ENCODE measurements at places on chromosomes 2 and 18.

DNA sequence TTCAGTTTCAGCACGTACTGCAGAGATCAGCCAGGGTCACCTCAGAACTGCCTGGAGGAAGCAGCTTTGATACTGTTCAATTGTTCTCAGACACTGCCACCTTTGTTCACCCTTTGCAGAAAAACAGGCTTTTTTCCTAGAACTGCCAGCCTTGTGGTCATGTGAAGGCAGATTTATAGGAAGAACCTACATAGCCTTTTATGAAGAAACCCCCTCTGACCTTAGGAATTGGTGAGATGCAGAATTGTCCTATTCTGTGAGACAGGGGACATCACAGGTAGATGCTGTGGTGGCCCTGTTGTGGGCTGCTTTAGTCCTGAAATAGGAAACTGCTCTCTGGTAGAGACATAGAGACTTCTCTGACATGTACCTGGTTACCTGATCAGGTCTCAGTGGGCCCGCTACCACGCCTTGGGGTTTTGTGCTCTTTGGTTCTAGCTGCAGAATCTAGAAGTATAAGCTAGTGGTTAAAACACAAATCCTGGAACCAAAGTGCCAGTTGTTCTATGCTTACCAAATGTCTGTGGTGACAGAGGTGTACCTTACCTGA, 206.6 kb downstream of the AGPS start:
- no peak for DNase-seq

DNA sequence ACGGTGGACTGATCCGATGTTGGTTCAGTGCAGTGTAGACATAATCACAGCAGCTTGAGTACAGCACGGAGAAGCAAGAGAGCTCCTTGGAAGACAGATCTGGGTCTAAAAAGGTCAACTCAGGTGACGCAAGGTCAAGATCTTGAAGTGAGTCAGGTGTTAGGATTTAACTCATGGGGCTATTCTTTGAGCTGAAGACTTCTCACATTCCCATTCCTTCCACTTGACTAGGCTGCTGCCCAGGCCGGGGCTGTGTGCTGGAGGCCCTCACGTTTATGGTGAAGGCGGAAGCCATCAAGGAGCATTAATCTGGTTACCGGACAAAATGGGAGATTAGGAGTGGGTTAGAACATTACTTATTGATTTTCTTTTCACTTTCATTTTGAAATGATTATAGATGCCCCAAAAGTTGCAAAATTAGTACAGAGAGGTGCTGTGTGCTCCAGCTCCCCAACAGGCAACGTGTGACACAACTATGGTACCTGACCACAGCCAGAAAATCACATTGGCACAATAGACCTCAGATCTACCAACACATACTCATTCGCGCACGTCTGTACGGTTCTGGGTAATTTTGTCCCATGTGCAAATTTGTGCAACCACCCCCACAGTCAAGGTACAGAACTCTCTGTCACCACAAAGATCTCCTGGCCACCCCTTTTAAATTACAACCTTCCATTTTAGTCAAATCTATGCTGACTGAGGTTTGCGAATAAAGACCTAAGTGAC, 77.6 kb upstream of the SEC11C start:
- no peak for DNase-seq

DNA sequence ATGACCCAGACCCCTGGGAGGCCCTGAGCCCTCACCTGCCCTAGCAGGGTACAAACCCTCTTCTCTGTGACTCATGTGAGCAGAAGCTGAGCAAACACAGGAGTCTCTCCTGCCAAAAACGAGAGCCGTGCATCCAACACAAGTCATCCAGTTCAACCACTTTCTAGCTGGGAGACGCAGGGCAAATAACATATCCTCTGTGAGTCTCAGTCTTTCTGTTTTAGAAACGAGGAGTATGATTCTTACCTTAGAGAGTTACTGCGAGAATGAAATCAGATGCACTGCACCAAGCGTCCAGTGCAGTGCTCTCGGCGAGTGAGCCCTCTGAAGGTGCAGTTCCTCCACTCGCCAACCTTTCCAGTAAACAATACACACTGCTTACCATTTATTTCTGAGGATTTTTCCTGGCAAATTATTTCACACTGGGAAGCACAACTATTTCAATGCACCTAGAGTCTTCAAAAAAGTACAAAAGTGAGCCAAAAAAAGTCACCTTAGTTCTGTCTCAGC, 331.8 kb upstream of the MYT1L start:
- DNase-seq: no peak

DNA sequence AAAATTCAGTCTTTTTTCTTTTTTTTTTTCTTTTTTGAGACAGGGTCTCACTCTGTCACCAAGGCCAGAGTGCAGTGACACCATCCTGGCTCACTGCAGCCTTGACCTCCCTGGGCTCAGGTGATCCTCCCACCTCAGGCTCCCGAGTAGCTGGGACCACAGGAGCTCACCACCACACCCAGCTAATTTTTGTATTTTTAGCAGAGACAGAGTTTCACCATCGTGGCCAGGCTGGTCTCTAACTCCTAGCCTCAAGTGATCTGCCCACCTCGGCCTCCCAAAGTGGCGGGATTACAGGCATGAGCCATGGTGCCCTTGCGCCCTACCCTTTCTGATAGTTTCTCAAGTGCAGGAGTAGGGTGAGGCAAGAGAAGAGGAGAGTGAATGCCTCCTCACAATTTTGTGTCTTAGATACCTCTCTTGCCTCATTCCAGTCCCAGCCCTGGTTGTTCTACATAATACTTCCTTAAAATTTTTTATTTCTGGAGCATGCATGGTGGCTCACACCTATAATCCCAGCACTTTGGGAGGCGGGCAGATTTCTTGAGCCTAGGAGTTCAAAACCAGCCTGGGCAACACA, 68.2 kb upstream of the CAB39 start:
- no peak for DNase-seq

DNA sequence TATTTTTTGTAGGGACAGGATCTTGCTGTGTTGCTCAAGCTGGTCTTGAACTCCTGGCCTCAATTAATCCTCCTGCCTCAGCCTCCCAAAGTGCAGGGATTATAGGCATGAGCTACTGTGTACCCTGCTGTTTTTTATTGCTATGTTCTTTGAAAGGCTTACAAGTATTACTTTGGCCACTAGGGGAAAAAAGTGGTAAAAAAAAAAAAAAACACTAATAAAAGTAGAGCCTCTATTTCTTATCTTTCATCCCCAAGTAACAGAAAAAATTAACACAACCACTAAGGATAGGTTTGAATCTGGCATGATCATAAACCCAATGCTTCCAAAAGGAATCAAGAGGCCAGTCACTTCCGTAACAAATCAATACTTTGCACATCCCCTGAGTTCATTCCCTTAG, 11.6 kb downstream of the NOL10 start:
- peak; percentile 46 for DNase-seq

GRCh38 chr18:79318142-79318673, 77.5 kb upstream of the NFATC1 start:
- no peak for DNase-seq

GRCh38 chr2:119216994-119217393, 6.6 kb upstream of the STEAP3 start:
- no peak for DNase-seq

DNA sequence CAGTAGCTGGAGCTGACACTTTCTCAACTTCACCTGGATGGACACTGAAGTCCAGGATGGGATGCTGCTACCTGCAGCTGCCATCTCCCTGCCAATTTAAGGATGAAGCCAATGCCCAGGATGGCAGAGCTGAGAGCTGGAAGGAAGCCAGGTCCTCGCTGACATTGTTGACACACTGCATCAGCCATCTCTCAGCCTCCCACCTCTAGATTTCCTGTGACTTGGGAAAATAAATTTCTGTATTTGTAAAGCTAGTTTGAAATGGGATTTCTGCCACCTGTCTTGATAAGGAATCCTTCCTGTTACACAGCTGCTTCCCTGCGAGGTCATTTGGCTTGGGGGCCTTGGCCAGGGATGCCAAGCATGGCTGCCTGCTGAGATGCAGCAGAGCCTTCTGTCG, 43.5 kb downstream of the KCTD1 start:
- no peak for DNase-seq

DNA sequence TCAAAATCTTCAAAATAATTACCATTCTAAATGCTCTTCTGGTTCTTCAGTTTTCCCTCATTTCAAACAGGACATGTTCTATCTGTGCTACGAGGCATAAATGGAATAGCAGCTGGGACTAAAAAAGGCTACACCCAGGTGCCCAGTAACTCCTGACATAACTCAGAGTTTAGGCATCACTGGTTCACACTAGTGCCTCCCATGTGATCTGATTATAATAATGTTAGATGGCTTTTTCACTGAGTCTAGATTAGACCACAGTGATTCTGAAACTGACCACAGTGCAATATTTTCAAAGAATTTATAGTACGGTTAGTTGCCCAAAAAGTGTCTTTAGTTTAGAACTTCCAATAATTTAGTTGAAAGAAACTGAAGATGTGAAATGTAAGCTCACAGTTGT, 123.3 kb downstream of the CCBE1 start:
- no peak for DNase-seq

DNA sequence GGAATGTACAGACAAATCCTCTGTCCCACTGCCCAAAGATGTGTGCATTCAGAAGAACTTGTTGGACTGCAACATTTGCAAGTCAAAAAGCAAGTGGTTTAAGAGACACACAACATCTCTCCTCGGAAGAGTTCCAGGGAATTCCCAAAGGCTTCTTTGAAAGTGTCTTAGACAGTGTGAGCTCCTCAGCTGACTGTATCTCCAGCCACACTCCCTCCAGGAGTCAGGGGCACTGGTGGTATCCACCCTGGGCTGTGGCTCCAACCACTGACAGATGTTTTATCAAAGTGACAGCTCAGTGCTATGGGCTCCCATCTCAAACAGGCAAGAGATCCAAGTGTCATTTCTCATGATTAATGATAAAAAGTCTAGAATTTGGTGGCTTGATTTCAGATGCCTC, 48.5 kb downstream of the ALK start:
- DNase-seq: no peak

DNA sequence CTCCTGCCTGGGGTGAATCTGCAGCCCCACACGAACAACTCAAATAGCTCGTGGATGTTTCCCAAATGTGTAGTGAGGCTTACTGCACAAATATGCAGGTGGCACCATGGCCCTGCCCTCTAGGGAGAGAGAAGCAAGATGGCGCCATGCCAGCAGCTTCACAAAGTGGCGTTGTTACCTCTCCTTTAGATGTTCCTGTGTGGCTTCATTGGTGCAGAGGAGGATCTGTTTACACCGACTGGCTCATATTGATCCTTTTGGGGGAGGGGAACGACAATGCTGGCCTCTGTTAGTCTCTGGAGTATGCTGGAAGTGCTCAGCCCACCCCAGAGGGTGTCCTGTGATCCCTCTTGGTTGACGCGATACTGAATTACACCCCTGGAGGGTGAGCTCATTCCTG, 99.5 kb upstream of the GATA6 start:
- no peak for DNase-seq

DNA sequence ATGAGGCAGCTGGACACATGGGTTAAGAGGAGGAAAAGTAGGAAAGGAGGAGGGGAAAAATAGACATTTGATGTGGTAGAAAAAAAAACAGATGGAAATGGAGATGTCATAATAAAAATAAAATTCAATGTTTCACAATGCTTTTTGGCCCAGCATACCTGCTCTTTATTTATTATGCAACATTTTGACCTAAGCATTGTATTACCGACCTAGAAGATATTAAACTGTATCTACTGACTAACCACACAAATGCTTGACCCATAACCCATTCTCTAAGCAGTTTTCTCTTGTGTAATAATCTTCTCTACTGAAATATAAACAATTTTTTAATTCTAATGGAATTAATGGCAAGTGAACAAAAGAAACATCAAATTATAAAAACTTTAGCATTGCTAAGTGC, 362.3 kb downstream of the FBXO15 start:
- no peak for DNase-seq

DNA sequence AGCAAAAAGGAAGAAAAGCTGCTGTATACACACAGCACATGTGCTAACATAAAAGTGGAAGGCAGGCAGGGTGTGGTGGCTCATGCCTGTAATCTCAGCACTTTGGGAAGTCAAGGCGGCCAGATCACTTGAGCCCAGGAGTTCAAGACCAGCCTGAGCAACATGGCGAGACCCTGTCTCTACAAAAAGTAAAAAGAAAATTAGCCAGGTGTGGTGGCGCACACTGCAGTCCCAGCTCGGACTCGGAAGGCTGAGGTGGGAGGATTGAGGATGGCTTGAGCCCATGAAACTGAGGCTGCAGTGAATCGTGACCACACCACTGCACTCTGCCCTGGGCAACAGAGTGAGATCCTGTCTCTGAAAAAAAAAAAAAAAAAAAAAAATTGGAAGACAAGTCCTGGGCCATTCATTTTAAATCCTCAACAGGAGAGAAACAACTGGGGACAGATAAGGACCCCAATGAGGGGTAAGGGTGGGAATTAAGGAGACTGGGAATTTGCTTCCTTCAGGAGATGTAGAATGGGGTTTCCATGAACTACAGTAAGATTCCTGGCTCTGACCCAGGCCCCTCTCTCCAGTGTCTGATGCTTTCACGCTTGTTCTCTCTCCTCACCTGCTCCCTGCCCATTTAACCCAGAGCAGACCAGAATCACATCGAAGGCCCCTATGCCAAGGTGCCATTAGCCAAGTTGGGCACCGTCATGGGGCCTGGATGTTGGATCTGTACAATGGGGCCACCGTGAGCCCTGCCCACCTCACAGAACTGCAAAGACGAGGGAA, 29.6 kb downstream of the TNS1 start:
- DNase-seq: no peak

GRCh38 chr2:71697106-71698004, 244.0 kb downstream of the DYSF start:
- DNase-seq: no peak

DNA sequence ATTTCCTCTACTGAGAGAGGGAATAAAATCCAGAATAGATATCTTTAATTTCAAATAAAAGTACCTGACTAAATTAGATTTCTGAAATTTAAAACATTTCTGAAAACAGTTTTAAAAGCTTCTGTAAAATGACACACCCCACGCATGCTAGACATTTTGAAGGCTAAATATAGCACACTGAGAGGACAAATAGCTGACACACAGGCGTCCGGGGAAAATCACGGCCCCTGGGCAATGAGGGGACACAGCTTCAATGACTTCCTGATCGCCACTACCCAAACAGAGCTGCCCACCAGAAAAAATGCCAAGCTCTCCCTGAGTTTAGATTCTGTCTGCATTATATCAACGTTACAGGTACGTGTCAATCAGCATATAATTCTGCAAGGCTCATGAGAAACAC, 10.9 kb downstream of the TBC1D8 start:
- no peak for DNase-seq

DNA sequence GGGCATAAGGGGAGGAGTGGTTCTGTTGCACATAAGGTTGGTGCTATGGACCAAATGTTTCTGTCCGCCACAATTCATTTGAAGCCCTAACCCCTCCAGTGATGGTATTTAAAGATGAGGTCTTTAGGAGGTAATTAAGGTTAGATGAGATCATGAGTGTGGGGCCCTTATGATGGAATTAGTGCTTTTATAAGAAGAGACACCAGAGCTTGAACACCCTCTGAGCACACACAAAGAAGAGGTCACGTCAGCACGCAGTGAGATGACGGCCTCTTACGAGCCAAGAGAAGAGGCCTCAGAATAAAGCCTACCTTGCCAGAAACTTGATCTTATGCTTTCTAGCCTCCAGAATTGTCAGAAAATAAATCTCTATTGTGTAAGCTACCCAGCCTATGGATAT, 386.4 kb upstream of the CYRIA start:
- DNase-seq: no peak
